Neural cell (in vitro differentiated cells): ENCODE measurements at places on chromosomes 6 and 20. TPM values are rescaled to one million over a fixed set of nuclear protein-coding genes. Genes with fewer than 3 reads are reported as not detected.

The CST4 gene
- not detected in 2 replicates for polyA plus RNA-seq

The LKAAEAR1 gene
- polyA plus RNA-seq = 9.3 and 16.3 TPM in 2 replicates

The ZBTB12 gene
- polyA plus RNA-seq = 19.2 and 21.4 TPM in 2 replicates

The LTV1 gene
- 25.4 and 35.5 TPM in 2 replicates for polyA plus RNA-seq

The GRM1 gene
- 2.8 and 2.9 TPM in 2 replicates for polyA plus RNA-seq

The ARG1 gene
- polyA plus RNA-seq = not detected in 2 replicates

The MOG gene
- polyA plus RNA-seq = not detected in 2 replicates

The AP5S1 gene
- polyA plus RNA-seq = 11.3 and 14.0 TPM in 2 replicates

The IL17F gene
- polyA plus RNA-seq = not detected in 2 replicates

The ULBP1 gene
- polyA plus RNA-seq = 0.22 and 0.38 TPM in 2 replicates
